Lung microvascular endothelial cell (primary cell): ENCODE measurements at places on chromosomes 5 and 9. TPM values are rescaled to one million over a fixed set of nuclear protein-coding genes. Genes with fewer than 3 reads are reported as not detected.

DNA sequence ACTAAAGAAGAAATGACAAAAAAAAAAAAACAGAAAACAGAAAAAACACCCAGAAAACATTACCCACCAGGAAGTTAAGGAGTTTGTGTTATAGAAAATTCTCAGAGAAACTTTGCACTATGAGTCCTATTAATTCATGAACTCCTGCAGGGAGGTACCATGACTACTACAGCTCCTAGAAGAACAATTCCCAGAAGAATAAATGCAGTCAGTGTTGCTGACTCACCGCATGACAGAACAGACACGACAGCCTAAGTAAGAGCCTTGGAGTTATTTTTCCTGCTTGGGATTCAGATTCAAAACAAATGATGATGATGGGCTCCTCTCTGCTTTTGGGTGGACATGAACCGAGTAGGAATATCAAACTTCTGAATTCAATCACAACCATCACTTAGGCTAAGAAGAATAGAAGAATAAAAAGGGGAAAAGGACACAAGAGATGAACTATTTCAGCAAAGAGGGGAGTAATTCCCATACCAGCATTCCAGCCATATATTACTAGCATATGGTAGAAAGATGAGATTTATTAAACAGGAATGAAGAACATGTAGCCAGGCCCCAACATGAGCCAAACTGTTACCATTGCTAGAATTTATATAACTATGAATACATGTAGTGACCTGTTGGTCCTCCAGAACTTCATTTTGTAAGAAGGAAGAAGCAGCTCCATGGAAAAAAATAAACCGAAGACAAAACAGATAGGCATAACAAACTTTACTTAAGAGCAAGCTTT, 209.6 kb upstream of the PDE4D start:
- DNase-seq: no peak

DNA sequence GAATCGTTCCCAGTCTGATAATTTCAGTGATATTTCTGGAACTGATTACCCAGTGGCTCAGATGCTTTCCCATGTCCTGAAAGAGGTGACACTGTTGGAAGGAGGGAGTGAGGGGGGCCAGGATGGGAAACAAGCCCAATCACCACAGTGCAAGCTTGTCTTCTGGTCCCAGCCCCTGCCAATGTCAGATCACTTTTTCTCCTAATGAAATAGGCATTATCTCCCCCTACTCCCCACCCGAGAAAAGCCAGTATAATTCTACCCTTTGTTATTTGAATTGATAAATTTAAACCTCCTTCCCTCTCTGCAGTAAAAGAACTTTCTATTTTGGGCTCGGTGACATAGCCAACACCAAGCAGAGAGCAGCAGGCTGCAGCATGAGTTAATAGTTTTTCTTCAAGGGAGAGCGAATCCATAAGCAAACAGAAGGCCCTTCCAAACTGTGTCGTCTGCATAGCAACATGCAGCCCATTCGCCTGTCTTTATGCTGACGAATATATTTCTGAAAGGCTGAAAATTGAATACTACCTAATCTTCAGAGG, 14.6 kb upstream of the PPP2CA start:
- DNase-seq: no peak

GRCh38 chr5:78756858-78757257, 108.3 kb upstream of the LHFPL2 start:
- no peak for DNase-seq

DNA sequence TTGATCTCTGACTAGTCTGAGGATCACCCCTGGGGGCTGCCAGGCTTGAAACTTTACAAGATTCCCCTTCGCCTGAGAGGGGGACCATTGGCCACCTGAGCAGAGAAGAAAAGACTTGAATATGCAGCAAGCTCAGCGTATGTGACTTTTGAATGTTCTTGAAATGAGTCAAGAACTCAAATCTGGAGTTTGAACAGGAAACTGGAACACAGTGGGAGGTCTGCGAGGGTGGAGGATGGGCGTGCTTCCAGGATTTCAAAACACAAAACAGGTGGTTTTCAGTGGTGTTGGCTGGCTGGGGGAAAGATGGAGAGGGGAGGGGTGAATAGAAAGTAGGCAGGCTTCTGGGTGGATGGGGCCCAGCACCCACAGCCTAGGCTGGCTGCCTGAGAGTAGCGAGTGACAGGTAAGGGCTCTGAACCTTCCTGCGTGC, 40.6 kb downstream of the TMEM174 start:
- no peak for DNase-seq

GRCh38 chr5:1315018-1315708, 20.3 kb upstream of the TERT start:
- no peak for DNase-seq

GRCh38 chr5:156491766-156492165, 164.8 kb downstream of the SGCD start:
- no peak for DNase-seq

- DNase-seq: no peak
Measured at GRCh38 chr5:125244531-125244930, 498.1 kb upstream of the ZNF608 start.

DNA sequence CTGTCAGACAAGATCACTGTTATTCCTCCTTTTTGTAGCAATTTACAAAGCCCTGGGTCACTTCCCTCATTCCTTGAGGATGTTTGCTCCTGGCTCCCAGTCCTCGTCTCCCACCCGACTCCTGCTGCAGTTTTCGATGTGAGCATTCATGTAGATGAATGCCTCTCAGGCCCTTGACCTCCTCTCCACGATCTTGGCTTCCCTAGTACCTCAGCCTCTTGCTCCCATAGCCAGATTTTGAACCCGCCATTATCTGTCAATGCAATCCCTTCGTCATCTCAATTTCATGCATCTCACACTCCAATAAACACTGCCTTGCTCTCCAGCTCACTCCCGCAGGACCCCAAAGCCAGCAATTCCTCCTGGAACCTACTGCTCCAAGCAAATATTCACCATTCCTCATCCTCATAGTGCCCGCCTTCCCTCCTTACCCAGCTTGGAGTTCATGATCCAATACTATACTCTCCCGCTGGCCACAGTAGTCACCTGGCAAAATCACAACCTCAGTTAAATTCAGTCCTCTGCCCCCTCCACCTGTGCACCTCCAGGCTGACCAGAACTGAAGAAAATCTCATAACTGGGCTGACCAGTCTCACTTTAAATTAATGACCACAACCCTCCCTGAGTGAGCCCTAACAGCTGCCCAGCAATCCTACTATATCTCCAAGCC, 35.1 kb upstream of the JADE2 start:
- no peak for DNase-seq

SIT1 gene
- not detected in 2 replicates for total RNA-seq

GPR21 gene
- total RNA-seq: 0.44 and 0.60 TPM in 2 replicates

SELENOP gene
- total RNA-seq: 51.4 and 175 TPM in 2 replicates

OLFML2A gene
- 1.3 and 2.2 TPM in 2 replicates for total RNA-seq

DMRT3 gene
- total RNA-seq: not detected in 2 replicates

SCAMP1 gene
- total RNA-seq: 33.6 and 47.2 TPM in 2 replicates

ANKDD1B gene
- total RNA-seq: 0.22 and 1.2 TPM in 2 replicates

FCN2 gene
- total RNA-seq: not detected in 2 replicates

STRBP gene
- 4.8 and 7.7 TPM in 2 replicates for total RNA-seq
